Activated naive CD8-positive, alpha-beta T cell treated with anti-CD3 and anti-CD28 coated beads for 36 hours (primary cell): ENCODE measurements at places on chromosomes 7 and 10. TPM values are rescaled to one million over a fixed set of nuclear protein-coding genes. Genes with fewer than 3 reads are reported as not detected.

GRCh38 chr10:35691522-35692236, 49.6 kb upstream of the FZD8 start:
- DNase-seq, result no peak
- no peaks in the 10 kb centered on the region for H3K36me3 ChIP-seq
- H3K27ac ChIP-seq, result no peak overlapping the region
- H3K27me3 ChIP-seq, result peaks cover 5% of the 10 kb centered on the region
- no peaks in the 10 kb centered on the region for H3K4me1 ChIP-seq
- no peak overlapping the region for H3K4me3 ChIP-seq

DNA sequence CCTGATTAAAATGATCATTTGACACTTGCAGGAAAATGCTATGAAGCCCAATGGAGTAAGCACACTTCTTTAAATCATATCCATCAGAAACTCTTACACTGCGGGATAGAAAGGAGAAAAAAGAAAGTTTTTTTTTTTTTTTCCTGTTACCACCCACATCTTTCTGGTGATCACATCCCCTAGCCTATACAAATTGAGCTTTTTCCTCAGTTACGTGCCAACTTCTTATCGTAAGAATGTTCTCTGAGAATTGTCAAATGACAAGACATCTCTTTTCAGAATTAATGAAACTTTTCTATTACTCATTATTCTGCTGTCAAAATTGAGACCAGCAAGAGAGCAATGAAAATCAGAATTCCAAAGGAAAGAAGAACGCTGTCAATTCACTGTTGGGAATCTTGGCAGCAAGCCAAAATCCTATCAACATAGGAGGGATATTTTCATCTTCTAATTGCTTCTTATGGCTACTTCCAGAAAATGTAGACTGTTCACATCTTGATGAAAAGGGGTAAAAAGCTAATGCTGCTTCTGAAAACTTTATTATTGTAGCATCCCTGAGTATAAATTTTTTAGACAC, 179.5 kb downstream of the ADAM12 start:
- H3K4me3 ChIP-seq, result no peak overlapping the region
- no peak for DNase-seq
- H3K36me3 ChIP-seq, result no peaks in the 10 kb centered on the region
- H3K27me3 ChIP-seq, result peaks cover 23% of the 10 kb centered on the region
- H3K4me1 ChIP-seq, result no peaks in the 10 kb centered on the region
- no peak overlapping the region for H3K27ac ChIP-seq

DNA sequence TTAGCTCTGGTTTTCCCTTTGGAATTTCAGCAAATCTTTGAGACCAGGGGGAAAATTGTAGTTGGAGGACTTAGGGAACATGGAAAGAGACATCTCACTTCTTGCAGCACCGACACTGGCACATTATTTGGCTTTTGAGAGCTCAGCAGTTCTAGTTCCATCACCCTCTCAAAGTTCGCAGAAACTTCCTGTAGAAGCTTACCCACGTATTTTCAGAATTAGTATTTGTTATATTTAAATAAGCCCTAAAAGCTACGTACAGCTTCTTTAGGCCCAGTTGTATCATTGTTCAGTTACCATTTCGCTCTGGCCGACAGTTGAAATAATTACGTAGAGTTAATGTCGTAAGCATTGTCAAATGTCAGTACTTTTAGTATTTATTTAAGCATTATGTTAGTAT, 13.4 kb downstream of the CEP55 start:
- no peak overlapping the region for H3K4me3 ChIP-seq
- H3K27ac ChIP-seq, result no peak overlapping the region
- H3K4me1 ChIP-seq, result no peaks in the 10 kb centered on the region
- no peak for DNase-seq
- peaks cover 26% of the 10 kb centered on the region for H3K36me3 ChIP-seq
- H3K27me3 ChIP-seq, result no peaks in the 10 kb centered on the region

- H3K27me3 ChIP-seq, result peaks cover 25% of the 10 kb centered on the region
- H3K4me1 ChIP-seq, result no peaks in the 10 kb centered on the region
- H3K27ac ChIP-seq, result no peak overlapping the region
- H3K36me3 ChIP-seq, result no peaks in the 10 kb centered on the region
- no peak for DNase-seq
These were observed 13.3 kb downstream of the GPR37 start for GRCh38 chr7:124752310-124752709.

- DNase-seq, result no peak
- no peak overlapping the region for H3K27ac ChIP-seq
- peaks cover 6% of the 10 kb centered on the region for H3K36me3 ChIP-seq
- H3K4me3 ChIP-seq, result no peak overlapping the region
These were observed 4.8 kb upstream of the REPIN1 start for GRCh38 chr7:150363872-150364271.

GRCh38 chr7:128884561-128885369, 22.1 kb downstream of the ATP6V1F start:
- no peak overlapping the region for H3K4me3 ChIP-seq
- H3K36me3 ChIP-seq, result no peaks in the 10 kb centered on the region
- no peak for DNase-seq
- H3K4me1 ChIP-seq, result peaks cover 3% of the 10 kb centered on the region
- H3K27me3 ChIP-seq, result peaks cover 8% of the 10 kb centered on the region

- no peaks in the 10 kb centered on the region for H3K4me1 ChIP-seq
- no peak overlapping the region for H3K4me3 ChIP-seq
- H3K27me3 ChIP-seq, result peaks cover 36% of the 10 kb centered on the region
- H3K27ac ChIP-seq, result no peak overlapping the region
These were observed 12.3 kb downstream of the AUTS2 start for GRCh38 chr7:69610374-69611084.

GRCh38 chr7:111825046-111825445, 262.8 kb upstream of the IMMP2L start:
- no peak overlapping the region for H3K27ac ChIP-seq
- no peaks in the 10 kb centered on the region for H3K4me1 ChIP-seq
- peaks cover 3% of the 10 kb centered on the region for H3K27me3 ChIP-seq

GRCh38 chr7:52635021-52635420, 400.4 kb upstream of the POM121L12 start:
- no peaks in the 10 kb centered on the region for H3K36me3 ChIP-seq
- no peaks in the 10 kb centered on the region for H3K27me3 ChIP-seq
- H3K4me1 ChIP-seq, result no peaks in the 10 kb centered on the region
- no peak for DNase-seq
- no peak overlapping the region for H3K4me3 ChIP-seq
- H3K27ac ChIP-seq, result no peak overlapping the region

- no peaks in the 10 kb centered on the region for H3K4me1 ChIP-seq
- H3K27ac ChIP-seq, result no peak overlapping the region
- H3K36me3 ChIP-seq, result no peaks in the 10 kb centered on the region
- DNase-seq, result no peak
- no peaks in the 10 kb centered on the region for H3K27me3 ChIP-seq
- H3K4me3 ChIP-seq, result no peak overlapping the region
These were observed 8.9 kb upstream of the EEPD1 start for GRCh38 chr7:36144189-36144588.

Gene PRKCQ
- total RNA-seq, result 45.9 TPM

Gene CFAP70
- 0.60 TPM for total RNA-seq

Gene TMEM229A
- not detected for total RNA-seq

Gene ZNF777
- 18.9 TPM for total RNA-seq

Gene GARIN1A
- 0.29 TPM for total RNA-seq

Gene PSD
- 7.6 TPM for total RNA-seq

Gene PARD3
- 1.3 TPM for total RNA-seq
